ENCODE measurements at places on chromosomes 3 and 15. TPM values are rescaled to one million over a fixed set of nuclear protein-coding genes. Genes with fewer than 3 reads are reported as not detected.

- no peak overlapping the region for H3K27ac ChIP-seq
- DNase-seq: no peak
- no peak overlapping the region for H3K4me3 ChIP-seq
- H3K36me3 ChIP-seq: no peaks in the 10 kb centered on the region
- peaks cover 19% of the 10 kb centered on the region for H3K4me1 ChIP-seq
Observed at GRCh38 chr15:100107151-100107550, 234.6 kb downstream of the ADAMTS17 start.

DNA sequence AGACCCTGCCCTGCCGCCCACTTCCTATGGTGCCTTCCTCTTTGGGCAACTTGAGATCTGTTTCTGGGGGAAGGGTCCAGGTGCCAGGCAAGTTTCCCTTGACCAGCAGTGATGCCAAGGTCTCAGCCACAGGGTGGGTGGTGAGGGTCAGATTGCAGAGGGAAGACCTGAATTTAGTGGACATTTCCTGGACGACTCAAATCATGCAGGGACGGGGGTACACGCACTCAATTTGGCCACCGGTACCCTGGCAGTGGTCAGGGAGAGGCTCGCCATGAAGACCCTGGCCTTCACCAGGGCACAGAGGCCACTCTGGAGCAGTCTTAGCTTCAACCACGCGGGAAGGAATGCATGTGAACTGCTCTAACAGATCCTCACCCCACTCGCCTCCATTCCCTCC, 1.5 kb upstream of the GRIP2 start:
- no peaks in the 10 kb centered on the region for H3K36me3 ChIP-seq
- no peaks in the 10 kb centered on the region for H3K27me3 ChIP-seq
- no peak overlapping the region for H3K4me3 ChIP-seq
- no peak for DNase-seq
- no peak overlapping the region for H3K27ac ChIP-seq

Gene IRAK2
- total RNA-seq: 3.6 TPM

- peaks cover 6% of the 10 kb centered on the region for H3K36me3 ChIP-seq
- no peaks in the 10 kb centered on the region for H3K4me1 ChIP-seq
- no peak overlapping the region for H3K27ac ChIP-seq
- no peak for DNase-seq
- H3K27me3 ChIP-seq: no peaks in the 10 kb centered on the region
- no peak overlapping the region for H3K4me3 ChIP-seq
Observed at GRCh38 chr15:42193383-42193782, 14.7 kb downstream of the VPS39 start.
